NB4 (cell line): ENCODE measurements at places on chromosomes 12 and 14.

DNA sequence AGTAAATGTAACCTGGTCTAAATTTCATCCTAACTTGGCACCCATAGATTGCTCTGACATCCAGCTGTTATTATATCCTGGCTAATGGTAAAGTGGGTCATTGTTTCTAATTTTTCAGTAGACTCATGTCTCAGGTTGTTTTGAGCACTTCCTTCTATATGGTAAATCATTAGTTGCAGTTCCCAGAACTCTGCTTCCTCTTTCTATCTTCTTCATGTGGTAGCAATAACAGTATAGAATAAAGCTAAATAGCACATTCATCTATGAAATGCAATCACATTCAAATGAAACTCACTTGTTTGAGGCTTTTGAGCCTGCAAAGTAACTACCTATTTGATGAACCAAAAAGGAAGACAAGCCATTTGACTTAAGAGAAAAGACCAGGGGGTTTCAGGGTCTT lies 65.1 kb upstream of the GZMB start:
- DNase-seq = peak; percentile 47

DNA sequence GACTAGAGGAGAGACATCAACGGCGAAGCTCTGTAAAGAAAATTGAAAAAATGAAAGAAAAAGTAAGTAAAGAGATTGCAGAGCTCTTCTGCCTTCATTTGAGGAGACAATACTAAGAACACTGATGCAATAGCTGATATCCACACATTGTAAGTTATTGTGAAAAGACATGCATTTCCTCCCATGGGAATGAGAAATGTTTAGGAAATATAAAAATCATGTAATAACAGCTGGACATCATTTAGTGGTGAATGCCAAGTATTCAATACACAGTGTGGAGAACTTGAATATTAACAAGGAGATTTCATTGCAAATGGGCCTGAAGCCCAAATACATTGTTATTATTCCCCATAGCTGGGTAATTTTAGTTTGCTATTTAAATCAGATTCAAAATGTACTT lies 179.2 kb downstream of the KICS2 start:
- peak; percentile 4 for DNase-seq

- peak; percentile 14 for DNase-seq
Observed at GRCh38 chr14:92316937-92317336, 6.0 kb upstream of the SLC24A4 start.

GRCh38 chr12:95837240-95838038 lies 21.3 kb upstream of the SNRPF start:
- DNase-seq = no peak

- DNase-seq = no peak
Observed at GRCh38 chr12:119479121-119479561, 114.4 kb upstream of the TMEM233 start.
